ENCODE measurements at places on chromosomes 1 and 21. TPM values are rescaled to one million over a fixed set of nuclear protein-coding genes. Genes with fewer than 3 reads are reported as not detected.

GRCh38 chr1:30353637-30354036, 369.7 kb downstream of the MATN1 start:
- DNase-seq, result no peak

DNA sequence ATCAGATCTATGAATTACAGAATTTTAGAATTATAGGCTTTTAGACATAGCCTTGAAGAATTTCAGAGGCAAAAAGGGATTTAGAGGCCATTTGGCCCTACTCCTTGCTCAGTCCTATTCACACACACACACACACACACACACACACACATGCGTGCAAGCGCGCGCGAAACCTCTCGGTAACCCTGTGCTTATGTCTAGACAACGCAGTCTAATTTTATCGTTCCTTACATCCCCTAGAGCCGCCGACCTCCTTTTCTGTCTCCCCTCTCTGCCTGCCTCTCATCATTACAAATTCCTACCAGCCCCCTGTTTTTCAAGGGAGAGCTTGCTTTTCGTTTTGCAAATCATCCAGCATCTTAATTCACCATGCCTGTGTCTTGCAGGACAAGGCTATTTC, 252.1 kb downstream of the FOXD2 start:
- DNase-seq, result no peak

GRCh38 chr1:98821379-98821778, 159.9 kb downstream of the SNX7 start:
- DNase-seq, result no peak

GRCh38 chr1:86470859-86471258, 2.1 kb downstream of the CLCA1 start:
- no peak for DNase-seq

DNA sequence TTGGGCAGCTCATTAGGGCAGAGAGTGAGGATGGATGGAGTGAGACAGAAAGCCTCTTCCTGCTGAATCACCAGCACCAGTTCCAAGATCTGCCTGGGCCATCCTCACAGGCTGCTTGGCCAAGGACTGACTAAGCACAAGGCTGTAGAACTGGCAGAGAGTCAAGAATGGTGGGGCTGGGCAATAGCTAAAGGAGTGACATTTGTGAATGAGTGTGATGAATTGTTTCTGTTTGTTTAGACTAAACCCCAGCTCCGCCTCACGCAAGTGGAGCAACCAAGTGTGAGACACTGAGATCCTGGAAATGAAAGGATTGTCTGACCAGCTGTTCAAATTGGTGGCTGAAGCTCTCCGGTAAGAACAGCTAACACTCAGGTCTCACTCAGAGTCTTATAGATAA, 38.6 kb downstream of the BRINP2 start:
- DNase-seq, result peak; percentile 81

GRCh38 chr1:185074307-185074706, 28.9 kb downstream of the RNF2 start:
- no peak for DNase-seq

DNA sequence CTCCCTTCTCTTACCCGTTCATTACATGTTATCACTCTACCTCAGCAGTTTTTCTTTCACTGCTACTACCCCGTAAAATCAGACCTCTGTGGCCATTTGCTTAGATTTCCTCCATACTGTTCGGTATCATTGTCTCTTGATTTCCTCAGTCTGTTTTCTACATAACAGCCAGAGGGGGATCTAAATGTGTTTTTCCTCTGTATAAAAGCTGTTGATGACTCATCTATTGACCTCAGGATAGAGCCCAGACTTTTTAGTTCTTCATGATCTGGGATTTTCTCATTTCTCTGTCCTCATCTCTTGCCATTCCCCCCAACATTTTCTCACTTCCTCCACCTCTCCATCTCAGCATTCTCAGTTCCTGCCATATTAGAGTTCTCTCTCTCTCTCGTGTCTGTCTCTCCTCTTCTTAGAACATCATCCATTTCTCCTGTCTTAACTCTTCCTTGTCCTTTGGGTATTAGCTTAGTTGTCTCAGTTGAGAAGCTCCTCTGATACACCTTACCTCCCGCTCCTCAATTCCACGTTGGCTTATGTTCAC, 10.5 kb downstream of the OTUD3 start:
- DNase-seq, result no peak

GRCh38 chr1:241695246-241696171, 43.4 kb downstream of the WDR64 start:
- DNase-seq, result no peak

GRCh38 chr1:109784551-109785252, 21.0 kb upstream of the EPS8L3 start:
- DNase-seq, result no peak

GRCh38 chr1:61993331-61993961, 201.2 kb upstream of the L1TD1 start:
- DNase-seq, result no peak

DNA sequence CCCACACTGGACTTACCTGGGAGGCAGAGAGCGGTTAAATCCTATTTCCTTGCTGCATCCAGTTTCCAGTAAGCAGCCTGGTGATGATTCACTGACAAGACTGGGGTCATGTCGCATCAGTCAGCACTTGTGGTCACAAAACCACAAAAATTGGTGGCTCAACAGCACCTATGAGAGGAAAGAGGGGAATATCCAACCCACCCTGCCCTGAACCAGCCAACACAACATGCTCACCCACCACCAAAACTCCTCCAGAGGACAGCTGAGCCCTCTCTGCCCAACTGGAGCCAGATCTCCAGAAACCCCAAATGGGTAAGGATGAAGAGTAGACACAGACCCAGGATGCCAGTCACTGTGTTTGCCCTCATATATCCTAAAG, 64.0 kb downstream of the CD46 start:
- no peak for DNase-seq

Gene GNL2
- 45.7 TPM for total RNA-seq

Gene CERS2
- 35.6 TPM for total RNA-seq

Gene TPTE
- not detected for total RNA-seq

Gene CATSPERE
- 2.0 TPM for total RNA-seq

Gene TSPAN1
- total RNA-seq, result 0.31 TPM

Gene CD247
- total RNA-seq, result 2.3 TPM

Gene TSPEAR
- not detected for total RNA-seq

Gene TNFRSF8
- not detected for total RNA-seq

Gene DMRTA2
- 5.8 TPM for total RNA-seq

Gene MAP10
- 9.0 TPM for total RNA-seq

Gene ADAM30
- not detected for total RNA-seq
